ENCODE measurements at places on chromosomes 5 and 9. TPM values are rescaled to one million over a fixed set of nuclear protein-coding genes. Genes with fewer than 3 reads are reported as not detected.

Gene CXCL14
- total RNA-seq = not detected

DNA sequence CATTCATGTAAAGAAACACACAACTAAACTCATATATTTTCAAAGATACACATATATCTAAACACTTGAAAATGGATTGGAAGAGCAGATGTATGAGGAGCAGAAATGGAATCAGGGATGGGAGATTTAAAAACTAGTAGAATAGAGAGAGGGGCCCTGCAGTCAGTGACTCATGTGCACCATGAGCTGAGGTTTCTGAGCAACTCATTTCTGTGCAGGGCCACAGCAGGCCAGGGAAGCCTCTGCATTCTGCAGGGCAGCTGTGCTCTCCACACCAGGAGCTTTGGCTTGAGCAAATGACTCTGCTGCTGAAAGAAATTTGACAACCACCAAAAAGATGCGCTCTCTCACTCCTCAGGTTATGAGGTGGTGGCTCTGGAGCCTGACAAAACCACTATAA is 27.1 kb downstream of the LHX6 start:
- no peak for DNase-seq

DNA sequence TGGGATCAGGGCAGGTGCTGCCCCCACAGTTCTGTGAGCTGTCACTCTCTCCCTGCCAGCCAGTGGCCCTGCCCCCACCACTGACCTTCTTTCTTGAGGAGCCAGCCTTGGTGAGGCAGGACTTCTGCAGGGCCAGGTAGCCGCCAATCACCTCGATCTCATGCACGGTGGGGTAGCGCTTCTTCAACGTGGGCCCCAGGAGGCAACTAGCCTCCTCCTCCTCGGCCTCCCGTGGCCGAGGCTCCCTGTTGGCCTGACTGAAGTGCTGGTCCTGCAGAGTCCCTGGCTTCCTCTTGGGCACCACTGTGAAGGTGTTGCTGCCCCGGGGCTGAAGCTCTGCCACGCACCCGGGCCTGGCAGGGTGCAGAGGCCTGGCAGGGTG is 1.6 kb downstream of the TPRN start:
- DNase-seq = no peak

Gene ATP10B
- total RNA-seq = not detected

- DNase-seq = no peak
Observed at GRCh38 chr9:86856259-86856658, 91.0 kb downstream of the GAS1 start.

- peak; percentile 63 for DNase-seq
Observed at GRCh38 chr5:139422307-139422893, 16.9 kb downstream of the DNAJC18 start.

DNA sequence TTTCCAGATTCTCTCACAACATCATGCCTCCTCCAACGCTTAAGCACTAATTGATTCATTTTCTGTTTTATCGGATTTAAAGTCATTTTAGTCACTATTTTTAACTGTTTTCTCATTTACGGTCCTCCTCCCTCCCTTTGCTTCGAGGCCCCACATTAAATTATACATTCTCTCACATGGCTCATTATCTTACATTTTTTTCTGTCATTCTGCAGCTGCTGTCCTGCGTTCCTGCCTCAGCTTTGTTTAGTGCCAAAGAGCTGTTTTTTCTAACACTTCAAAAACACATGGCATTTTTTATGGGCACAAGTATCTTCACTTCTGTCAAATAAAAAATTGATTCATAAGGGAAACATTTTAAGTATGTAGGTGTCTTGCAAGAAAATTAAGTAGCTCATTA is 130.1 kb upstream of the FST start:
- no peak for DNase-seq

Gene WDR38
- not detected for total RNA-seq

DNA sequence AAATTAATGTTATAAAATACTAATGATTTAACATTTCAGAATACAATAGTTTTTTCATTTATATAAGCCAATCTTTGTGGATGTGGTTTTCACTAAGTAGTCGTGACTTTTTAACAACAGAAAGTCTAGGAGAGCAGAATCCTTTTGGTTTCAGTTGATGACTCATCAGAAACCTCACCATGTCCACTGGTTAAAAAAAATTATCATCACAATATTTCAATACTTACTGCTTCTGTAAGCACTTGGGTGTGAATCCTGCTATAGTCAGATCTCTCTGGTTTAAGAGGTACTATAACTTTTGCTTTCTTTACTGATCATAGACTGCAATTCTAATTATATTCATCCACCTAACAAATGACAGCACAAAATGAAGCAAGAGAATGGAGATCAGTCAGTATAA is 77.2 kb downstream of the MRPS30 start:
- DNase-seq = no peak

Gene SPEF2
- total RNA-seq = 0.87 TPM

DNA sequence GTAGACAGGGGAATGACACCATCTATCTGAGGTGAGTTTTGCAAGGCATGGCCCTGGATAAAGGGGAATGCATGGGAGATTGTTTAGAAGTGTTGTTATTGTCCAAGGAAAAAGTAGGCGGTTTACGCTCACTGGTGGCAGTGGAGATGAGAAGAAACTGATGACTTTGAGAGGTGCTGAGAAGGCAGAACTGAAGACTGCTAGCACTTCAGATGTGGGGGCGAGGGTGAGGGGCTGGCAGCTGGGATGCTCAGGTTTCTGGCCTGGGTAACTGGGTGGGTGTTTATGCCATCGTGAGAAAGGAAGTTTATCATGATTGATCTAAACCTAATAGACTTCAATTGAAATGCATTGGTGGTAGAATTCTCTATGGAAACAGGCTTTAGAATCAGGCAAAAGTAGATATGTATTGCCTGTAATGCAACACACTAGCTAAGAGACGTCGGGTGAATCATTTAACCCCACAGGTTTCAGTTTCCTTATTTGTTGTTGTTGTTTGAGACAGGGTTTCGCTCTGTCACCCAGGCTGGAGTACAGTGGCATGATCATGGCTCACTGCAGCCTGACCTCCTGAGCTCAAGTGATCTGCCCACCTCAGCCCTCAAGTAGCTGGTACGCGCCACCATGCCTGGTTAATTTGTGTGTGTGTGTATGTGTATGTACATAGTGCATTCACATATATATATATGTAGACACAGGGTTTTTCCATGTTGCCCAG is 123.5 kb downstream of the SLC24A2 start:
- DNase-seq = no peak

Gene LCN6
- not detected for total RNA-seq

- DNase-seq = no peak
Observed at GRCh38 chr9:96129747-96130146, 172.2 kb downstream of the HSD17B3 start.

Gene PCDHB11
- 1.6 TPM for total RNA-seq

DNA sequence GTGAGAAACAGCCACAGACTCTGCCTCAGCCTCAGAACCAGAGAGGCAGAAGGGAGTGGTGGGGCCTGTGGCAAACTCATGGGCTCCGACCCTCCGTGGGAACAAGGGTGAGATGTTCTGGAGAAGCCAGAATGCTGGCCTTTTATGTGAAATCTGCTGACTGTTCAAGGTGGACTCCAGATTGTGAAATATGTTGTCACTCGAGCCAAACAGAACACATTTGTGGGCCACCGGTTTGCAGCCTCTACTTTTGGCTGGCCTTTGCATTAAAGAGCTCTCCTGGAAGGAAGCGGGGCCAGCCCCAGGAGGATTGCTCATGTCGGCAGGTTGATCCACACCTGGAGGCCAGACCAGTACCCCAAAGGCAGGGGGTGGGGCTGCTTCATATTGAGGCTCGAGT is 62.4 kb downstream of the ERGIC1 start:
- DNase-seq = no peak

Gene UGT3A2
- total RNA-seq = 0.10 TPM

Gene MARVELD2
- 17.3 TPM for total RNA-seq

DNA sequence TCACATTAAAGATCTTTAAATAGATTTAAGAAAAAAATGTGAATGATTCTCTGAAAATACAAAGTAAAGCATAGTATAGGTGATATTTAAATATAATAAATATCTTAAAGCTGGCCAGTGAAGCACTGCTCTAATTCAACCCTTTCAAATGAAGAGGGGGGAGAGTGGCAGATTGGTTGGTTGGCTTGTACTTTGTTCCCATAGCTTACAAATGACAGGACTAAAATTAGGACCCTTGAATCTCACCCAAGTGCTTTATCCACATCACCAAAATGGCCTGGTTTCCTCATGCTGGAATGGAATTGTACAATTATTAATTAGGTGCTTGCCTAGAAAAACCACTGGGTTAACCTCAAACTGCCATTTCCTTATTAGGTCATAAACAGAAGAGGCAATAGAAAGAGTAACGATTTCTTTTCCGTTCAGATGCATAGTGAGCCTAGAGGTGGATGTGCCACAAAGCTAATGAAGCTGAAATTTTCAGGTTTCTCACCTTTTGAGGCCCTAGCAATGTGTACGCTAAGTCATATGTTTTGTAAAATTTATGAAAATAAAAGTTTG is 354.5 kb upstream of the CDH6 start:
- no peak for DNase-seq

- no peak for DNase-seq
Observed at GRCh38 chr9:32345243-32345642, 39.2 kb upstream of the ACO1 start.

Gene CYLC2
- total RNA-seq = not detected

GRCh38 chr9:101366038-101366756 is 18.6 kb downstream of the BAAT start:
- no peak for DNase-seq

Gene RNF183
- total RNA-seq = not detected

DNA sequence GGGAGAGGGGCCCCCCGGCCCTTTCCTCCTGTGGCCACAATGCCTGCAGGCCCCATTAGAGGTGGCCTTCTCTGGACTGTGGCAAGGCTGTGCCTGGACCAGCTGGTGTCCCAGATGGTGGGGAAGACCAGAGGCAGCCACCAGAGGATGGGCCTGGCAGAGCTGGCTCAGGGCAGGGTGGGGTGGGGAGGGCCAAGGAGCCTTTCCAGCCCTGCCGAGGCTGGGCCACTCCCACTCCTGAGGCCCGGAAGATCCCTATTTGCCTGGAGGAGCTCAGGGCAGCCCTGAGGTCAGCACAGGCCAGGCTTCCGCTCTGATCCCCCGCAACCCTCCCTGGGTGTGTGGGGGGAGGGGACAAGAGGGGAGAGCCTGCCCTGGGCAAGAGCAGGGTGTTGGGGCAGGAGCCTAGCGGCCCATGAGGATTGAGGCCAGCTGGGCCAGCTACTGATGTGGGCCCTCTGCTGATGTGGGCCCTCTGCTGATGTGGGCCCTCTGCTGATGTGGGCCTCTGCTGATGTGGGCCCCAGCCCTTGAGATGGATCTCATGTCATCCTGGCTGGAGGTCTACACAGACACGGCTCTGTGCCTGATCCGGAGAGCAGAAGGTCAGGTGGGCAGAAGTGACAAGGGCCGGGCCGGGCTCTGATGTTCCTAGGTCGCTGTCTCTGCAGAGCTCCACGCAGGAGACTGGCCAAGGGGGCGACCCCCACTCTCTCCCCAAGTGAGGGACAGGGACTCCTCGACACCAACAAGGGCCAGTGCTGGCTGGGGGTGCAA is 6.0 kb downstream of the MRPS2 start:
- no peak for DNase-seq

DNA sequence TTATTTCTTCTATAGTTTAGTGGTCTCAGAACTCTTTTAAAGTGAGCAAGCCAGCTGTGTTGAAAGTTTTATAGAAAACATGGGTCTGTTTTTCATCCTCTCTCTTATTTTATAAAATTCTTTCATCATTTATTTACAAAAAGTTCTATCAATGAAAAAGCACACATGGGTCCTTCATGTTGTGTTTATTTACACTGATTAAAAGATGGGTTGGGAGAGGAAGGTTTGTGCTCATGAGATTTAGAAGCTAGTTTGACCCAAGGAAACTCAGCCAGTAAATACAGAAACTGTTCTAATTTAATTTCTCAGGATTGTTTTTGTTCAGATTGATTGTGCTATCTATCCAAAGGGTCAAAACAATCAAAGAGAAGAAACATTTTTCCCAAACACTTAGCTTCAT is 178.8 kb upstream of the KLF9 start:
- DNase-seq = no peak

GRCh38 chr5:135326296-135327254 is 72.5 kb downstream of the MACROH2A1 start:
- no peak for DNase-seq

Gene PHF24
- 0.08 TPM for total RNA-seq

DNA sequence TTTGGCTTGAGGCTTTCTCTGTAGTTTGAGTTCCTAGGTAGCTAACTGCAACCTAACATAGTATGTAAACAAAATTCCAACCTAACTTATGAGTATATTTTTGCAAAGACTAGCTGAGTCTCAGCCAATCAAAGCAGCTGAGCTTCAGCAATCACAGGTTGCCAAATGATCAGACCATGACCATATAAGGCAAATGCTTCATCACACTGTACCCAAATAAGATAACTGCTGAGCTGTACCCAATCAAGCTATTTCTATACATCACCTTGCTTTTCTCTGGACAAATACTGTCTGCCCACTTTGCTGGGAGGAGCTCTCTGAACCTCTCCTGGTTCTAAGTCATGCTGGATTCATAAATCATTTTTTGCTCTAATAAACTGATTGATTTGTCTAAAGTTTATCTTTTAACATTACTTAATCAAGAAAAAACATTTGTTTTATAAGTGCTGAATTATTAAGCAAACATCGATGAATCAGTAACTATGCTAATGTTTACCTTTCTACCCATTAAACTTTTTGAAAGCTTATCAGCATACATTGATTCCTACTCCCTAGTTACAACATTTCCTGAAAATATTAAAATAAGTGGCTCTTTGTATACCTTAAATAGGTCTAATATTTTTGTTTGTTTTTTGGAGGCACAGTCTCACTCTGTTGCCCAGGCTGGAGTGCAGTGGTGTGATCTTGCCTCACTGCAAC is 129.7 kb upstream of the PCA3 start:
- DNase-seq = no peak

- DNase-seq = no peak
Observed at GRCh38 chr5:169860585-169860984, 119.7 kb downstream of the INSYN2B start.

DNA sequence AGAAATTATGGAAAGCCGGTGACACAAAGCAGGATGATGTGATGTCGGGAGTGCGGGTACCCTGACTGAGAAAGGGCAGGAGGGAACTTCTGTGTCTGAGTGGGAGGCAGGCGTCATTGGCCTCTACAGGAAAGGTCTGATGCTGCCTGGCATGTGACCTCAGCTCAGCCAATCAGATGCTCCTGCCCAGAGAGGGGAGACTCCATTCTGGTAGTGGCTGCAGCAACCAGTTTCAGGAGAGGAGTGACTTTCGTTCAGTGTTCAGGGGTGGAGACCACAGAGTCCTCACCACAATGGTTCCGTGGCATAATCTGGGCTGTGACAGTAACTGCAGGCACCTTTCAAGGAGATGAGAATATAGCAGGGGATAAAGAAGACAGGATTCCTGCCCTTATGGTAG is 6.7 kb upstream of the SFXN1 start:
- DNase-seq = no peak

Gene ADRA1B
- total RNA-seq = 8.3 TPM

Gene PRDM9
- not detected for total RNA-seq

DNA sequence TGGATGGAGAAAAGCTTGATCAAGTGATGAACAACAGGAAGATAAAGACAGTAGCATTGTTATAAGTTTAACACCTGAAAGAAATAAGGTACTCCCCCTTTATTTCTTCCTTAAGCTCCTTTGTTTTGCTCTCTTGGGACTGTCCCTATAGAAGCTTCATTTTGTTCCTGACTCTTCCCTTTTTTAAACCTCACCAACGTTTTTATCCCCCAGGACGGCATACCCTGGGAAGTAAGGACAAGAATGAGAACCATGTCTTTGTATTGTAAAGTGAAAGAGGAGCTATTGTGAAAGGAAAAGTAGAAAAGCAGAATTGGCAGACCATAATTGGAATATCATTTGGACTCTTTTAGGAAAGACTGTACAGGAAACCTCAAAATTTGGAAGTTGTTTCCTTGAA is 1368.6 kb upstream of the C9orf72 start:
- no peak for DNase-seq

Gene EDIL3
- 17.6 TPM for total RNA-seq

Gene SLC6A18
- total RNA-seq = not detected

Gene ATOSB
- 23.6 TPM for total RNA-seq

Gene LCN10
- total RNA-seq = not detected

Data from Panc1 (cell line).